Cardiac muscle cell (in vitro differentiated cells and primary cell): ENCODE measurements at places on chromosomes 13 and 19. TPM values are rescaled to one million over a fixed set of nuclear protein-coding genes. Genes with fewer than 3 reads are reported as not detected.

- no peak for DNase-seq
Measured at GRCh38 chr19:8221161-8221560, 12.0 kb downstream of the CERS4 start.

DNA sequence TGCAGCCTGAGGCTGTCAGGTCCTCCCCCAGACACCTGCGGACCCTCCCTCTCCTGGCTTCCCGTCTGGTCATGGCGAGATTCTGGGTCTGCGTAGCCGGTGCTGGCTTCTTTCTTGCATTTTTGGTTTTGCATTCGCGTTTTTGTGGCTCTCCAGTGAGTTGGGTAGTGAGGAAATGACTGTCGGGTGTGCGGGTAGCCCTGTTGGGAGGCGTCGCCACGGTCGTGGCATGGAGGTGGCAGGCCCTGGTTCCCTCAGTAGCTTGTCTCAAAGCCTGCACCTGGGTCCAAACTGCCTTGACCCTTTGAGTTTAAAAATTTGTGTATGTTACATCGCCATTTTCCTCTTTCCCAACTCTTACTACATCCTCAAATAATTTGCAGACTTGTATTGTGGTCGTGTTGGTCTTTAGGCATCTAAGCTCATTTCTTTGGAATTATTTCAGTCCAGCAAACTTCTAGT, 344 bp downstream of the NHLRC3 start:
- DNase-seq: no peak

ZNF69 gene
- polyA plus RNA-seq: 12.2 and 13.6 TPM in 2 replicates

GRCh38 chr19:7328647-7329046, 20.1 kb upstream of the ARHGEF18 start:
- no peak for DNase-seq

DNA sequence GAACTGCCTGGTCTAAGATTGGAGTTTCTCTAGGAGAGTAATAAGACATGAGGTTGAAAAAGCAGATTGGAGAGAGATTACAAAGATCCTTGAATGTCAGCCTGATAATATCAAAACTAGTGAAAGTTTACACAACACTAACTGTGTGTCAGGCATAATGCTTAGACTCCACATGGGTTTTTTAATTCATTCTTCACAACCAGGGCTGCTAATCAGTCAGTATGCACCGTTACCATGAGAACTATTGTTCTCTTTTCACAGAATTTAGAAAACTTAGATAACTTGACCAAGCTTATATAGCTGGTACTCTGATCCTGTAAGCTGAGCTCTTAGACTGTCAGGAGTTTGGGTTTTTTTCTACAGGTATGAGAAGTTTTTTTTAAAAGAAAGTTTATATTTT, 46.6 kb upstream of the TSC22D1 start:
- DNase-seq: peak; percentile 48

DNA sequence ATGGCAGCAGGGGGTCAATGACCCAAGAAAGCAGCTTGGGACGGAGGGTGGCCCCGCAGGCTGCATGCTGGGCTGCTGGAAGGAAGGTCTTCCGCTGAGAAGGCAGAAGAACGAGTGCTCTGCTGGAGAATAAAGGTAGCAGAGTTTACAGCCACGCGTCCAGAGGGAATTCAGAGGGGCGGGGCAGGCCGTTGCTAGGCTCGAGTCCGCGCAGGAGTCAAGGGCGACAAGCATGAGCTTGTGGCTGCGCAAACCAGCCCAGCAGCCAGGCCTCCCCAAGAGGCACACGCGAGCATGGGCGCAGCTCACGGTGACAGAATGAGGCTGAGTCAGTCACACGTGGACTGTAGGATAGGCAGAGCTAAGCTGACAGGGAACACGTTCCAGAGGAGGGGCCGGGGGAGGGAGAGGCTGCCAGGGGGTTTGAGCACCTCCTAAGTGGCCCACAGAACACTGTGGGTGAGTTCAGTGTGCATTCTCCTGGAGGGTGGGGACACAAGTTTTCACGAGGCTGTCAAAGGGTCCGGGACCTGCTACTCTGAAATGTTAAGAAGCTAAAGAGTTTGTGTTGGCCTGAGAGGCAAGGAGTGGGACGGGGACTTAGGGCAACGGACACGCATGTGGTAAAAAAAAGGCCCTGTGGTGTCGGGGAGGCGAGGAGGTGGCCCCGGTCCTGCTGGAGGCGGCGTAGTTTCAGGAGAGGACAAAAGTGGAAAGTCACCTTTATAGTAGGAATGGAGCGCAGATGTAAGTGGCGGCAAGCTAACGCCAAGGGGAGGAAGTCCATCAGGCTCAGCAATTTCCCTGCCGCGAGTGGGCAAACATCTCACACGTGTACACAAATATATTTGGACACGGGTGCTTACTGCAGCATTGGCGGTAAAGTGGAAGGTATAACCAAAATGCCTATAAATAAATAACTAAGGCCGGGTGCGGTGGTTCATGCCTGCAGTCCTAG, 17.7 kb downstream of the RFX2 start:
- DNase-seq: peak; percentile 77

DNA sequence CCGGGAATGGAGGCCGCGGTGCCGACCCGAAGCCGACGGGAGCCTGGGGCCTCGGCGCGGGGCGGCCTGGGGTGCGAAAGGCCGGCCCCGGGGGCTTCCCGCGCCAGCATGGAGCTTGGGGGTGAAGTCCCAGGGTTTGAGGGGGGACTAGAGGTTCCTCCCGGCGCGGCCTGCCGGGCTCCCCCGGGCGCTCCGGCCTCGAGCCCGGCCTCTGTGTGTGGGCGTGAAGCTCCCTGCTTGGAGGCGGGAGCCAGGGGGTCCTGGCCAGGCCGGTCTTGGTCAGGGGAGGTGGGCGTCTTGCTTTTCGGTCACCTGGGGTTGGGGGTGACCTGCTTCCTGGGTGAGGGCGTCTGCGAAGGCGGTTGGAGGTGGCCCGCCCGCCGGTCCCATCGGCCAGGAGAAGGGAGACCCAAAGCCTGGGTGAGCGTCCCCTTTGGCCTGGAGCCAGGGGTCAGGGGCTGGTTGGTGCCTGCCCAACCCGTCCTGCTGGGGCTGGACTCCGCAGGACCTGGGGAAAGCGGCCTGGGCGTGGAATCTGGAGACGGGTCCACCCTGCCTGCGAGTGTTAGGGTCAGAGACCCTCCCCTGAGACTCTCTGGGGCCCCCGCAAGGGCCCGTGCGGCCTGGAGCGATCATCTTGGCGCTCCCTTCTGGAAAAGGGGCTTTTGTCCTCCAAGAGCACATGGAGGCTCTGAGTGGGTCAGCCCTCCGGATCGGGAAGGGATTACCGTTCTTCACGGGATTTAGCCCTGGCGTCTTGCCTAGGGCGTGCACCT, 535 bp downstream of the BSG start:
- peak; percentile 64 for DNase-seq

YJEFN3 gene
- polyA plus RNA-seq: 23.0 and 29.9 TPM in 2 replicates

GRCh38 chr19:12773571-12773970, 1.8 kb downstream of the HOOK2 start:
- no peak for DNase-seq

- DNase-seq: no peak
Measured at GRCh38 chr19:11256189-11256588, 6.1 kb downstream of the DOCK6 start.

DNA sequence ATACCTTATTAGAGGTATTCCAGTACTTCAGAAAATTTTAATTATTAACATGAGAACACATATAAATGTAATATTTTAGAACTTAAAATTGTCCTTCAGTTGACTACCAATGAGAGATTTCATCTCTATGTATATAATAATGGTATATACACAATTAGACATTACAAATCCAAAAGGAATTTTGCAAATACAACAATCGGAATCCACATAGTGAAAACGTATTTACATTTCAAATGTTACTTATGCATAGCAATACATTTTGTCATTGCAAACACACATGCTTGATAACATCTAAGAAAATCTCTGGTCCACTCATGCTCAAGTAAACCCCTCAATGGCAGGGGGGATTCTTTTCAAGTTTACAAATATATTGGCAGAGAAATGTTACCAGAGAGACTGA, 2345.2 kb downstream of the PCDH9 start:
- DNase-seq: no peak

COL4A1 gene
- 73.9 and 95.2 TPM in 2 replicates for polyA plus RNA-seq

GRCh38 chr13:103945836-103946235, 879.6 kb upstream of the SLC10A2 start:
- peak; percentile 32 for DNase-seq

GRCh38 chr13:66139701-66140100, 1090.4 kb downstream of the PCDH9 start:
- no peak for DNase-seq

IGFL4 gene
- polyA plus RNA-seq: 0.26 and 0.67 TPM in 2 replicates
